ENCODE measurements at places on chromosomes 2 and 18.
A peak's percentile ranks its signal among the peaks of the same experiment; 100 is the strongest.

DNA sequence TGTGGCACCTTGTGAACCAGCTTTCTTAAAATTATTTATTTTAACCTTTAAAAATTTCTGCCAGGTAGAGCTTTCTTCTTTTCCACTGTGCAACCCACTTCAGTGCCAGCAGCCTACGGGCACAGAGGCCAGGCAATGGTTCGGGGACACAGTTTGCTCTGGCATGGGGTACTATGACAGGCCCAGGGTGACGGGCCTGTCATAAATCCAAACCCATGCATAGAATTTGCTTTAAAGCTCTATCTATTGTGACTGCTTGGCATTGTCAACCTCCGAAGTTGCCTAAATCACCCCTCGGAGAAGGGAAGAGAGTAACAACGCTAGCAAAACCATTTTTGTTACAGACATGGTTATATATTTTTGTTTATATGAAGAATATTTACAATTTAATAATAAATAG is 1.5 kb downstream of the ODC1 start:
- DNase-seq: no peak

DNA sequence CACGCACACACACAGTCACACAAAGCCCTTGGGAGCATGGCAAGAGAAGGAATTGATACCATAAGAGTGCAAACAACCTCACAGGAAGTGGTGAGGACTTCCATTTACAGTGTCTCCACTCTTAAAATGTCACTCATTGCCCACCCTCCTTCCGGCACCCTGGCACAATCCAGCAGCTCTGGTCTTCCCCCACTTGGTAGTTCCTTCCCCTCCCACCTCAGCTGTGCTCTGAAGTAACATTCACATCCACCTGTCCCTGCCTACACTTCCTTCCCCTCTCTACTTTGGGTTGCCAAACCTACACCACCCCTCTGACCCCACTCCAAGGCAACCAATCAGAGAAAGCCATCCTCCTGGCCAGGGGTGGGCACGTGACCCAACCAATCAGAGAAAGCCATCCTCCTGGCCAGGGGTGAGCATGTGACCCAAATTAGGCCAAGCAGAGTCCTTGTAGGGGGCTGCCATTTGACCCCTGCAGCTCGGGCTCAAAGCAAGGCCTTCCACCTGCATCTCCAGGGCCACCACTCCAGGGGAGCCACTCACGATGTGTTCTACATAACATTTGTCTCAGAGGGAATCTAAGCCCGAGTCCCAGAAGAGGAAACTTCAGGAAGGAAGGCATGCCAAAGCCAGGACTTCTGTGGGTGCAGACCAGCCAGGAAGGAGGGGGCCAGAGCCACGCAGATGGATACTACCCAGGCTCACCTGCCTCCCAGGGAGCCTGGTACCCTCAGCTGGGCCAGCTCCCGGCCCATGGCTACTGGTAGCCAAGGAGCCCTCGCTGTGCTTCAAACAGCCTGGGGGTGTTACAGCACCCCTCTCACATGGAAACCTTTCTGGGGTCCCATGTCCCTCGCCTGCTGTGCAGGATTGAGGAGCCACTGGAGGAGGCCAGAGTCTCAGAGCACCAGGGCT is 21.2 kb downstream of the CYP26B1 start:
- DNase-seq: peak; percentile 65

GRCh38 chr2:192148241-192148619 is 46.5 kb downstream of the TMEFF2 start:
- DNase-seq: no peak

DNA sequence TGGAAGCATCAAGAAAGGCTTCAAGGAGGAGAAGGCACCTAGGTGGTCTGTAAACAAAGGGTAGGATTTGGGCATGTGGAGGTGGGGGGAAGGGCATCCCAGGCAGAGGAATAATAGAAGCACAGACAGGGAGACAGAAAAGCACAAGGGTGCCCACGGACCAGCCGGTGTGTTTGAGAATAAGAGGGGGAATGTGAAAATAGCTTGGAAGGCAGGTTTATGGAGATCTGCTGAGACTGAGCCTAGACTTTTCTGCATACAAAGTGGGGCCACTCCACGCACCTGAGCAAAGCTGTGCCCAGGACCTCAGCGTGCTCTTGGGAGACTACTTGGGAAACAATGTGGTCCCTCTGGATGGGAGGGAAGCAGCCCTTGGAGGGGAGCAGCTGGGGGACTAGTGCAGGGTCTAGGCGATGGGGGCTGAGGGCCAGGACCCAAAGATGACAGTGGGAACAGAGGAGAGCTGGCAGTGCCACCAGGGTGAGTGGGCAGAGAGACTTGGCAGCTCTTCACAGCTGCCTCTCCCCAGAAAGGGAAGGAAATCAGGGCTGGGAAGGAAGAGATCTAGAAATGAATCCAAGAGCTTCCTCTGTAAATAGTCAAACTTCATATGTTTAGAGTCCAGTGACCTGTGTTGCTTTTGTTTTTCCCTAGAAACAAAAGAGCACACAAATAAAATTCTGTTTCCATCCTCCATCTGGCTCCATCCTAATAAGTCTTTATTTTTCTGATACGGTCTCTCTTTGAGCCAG is 110.7 kb upstream of the SMAD7 start:
- no peak for DNase-seq

DNA sequence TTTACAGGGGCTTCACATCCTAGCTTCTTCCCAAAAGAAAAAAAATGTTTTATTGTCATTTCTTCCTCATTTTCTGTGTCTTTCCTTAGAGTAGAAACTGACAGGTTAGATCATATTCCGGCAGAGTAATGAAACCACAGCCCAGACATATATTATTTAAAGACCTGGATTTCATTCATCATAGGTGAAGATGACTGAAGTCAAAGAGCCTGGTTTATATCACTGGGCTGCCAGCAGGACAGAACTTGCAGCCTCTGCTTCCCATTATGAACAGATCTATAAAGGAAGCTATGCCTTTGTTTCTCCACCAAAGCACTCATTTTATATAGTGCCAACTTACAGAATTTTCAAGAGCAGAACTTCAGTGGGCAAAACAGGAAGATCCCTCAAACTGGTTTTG is 137.9 kb downstream of the METTL4 start:
- no peak for DNase-seq

GRCh38 chr2:169768262-169768995 is 30.2 kb upstream of the SSB start:
- DNase-seq: no peak

- DNase-seq: no peak
Measured at GRCh38 chr2:173160618-173161017, 85.0 kb downstream of the MAP3K20 start.

GRCh38 chr2:101528501-101528900 is 53.6 kb upstream of the RFX8 start:
- no peak for DNase-seq

DNA sequence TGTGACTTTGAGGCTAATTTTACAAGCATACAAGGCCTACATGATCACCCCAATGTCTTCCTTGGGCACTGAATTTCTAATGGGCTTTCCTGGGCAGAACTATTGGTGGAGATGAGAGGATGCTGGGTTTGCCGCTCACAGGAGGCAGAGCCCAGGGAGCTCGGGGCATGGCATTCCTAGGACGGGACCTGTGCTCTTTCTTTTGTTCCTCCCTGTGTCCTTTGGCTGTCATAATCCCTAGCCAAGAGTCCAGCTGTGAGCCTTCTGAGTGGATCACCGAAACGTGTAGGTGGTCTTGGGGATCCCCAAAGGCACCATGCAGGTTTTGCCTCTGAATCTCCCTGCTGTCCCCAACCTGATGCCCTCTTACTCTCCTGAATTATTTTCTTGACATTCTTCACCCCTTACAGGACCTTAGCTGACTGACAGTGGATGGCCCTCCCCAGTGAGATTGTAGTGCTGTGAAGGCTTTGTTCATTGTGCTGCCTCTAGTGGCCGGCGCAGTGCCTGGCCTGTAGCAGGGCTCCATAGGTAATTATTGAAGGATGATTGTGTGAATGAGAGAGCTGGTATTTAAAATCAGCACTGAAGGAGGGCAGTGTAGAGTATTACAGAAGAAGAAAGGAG is 221.9 kb downstream of the ZNF407 start:
- no peak for DNase-seq

DNA sequence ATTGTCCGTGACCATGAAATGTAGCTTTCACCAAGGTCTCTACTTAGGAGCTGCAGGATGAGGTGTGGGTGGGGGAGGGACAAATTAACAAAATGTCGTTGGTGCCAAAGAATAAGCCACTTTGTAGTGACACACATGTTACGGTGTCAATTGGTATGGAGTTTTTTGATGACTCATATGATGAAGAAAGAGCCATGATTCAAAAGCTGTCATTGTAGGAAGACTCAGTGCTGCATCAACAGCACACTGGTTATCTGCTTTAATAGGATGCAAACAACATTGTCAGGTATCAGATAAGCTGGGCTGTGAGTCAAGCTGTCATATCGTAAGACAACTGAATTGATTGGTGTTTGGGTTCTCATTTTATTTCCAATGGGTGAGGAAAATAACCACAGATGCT is 36.6 kb upstream of the BOD1L2 start:
- DNase-seq: no peak

GRCh38 chr2:66509326-66509811 is 74.4 kb downstream of the MEIS1 start:
- DNase-seq: no peak

GRCh38 chr2:9796056-9797010 is 46.9 kb upstream of the TAF1B start:
- DNase-seq: no peak

GRCh38 chr18:80244956-80245730 is 2.2 kb downstream of the PARD6G start:
- DNase-seq: peak; percentile 58

DNA sequence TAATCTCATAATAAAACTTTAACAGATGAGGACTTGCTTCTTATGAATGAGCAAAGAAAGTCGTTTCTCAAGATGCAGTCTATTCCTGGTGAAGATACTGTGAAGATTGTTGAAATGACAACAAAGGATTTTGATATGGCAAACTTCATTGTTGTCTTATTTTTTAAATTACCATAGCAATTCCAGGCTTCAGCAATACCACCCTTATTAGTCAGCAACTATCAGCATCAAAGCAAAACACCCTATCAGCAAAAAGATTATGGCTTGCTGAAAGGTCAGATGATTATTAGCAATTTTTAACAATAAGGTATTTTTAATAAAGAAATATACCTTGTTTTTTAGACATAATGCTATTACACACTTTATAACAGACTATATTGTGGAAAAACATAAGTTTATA is 88.3 kb downstream of the COL5A2 start:
- DNase-seq: no peak

DNA sequence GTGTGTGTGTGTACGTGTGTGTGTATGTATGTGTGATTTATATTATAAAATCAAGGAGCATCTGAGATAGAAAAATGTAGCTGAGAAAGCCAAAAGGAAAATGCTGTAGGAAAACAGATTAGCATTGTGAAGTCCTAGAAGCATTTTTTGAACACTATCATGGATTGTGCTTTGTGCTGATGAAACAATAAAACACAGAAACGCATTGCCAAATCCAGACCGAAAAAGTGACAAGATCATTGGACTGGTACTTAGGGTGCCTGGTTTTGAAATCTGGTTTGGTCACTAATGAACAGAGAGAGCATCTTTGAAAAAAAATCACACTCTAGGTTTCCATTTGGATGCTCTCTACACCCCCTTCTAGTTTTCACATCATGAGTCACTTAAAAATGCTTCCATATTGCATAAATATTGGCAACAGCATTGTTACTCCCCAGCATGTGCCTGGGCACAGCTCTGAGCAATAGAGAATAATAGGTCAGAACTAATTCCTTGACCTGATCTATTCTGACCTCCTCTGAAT is 214.6 kb upstream of the LRRTM1 start:
- no peak for DNase-seq

- DNase-seq: no peak
Measured at GRCh38 chr18:10086458-10087210, 172.8 kb downstream of the VAPA start.

DNA sequence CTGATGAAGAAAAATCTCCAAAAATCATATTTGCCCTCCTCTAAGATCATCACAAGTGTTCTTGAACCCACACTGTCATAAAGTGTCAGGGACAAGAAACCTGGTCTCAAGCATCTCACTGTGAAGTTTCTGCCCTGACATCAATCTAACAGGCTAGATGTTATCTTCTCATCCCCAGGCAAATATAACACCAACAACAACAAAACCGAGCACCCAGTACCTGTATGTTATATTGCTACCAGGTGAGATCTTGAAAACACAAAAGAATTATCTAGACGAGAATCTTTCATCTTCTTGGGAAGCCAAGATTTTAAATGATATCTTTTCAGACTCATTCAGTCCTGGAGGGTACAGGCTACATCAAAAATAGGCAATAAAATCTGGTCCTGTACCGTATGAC is 8.8 kb upstream of the MAP4K3 start:
- no peak for DNase-seq

- DNase-seq: no peak
Measured at GRCh38 chr2:146385031-146385430, 1459.8 kb upstream of the ACVR2A start.

- DNase-seq: peak; percentile 70
Measured at GRCh38 chr2:42846026-42846425, 53.6 kb upstream of the HAAO start.

GRCh38 chr18:76499637-76500340 is 4.7 kb upstream of the ZNF516 start:
- no peak for DNase-seq

- no peak for DNase-seq
Measured at GRCh38 chr2:168593713-168594112, 137.6 kb downstream of the CERS6 start.

DNA sequence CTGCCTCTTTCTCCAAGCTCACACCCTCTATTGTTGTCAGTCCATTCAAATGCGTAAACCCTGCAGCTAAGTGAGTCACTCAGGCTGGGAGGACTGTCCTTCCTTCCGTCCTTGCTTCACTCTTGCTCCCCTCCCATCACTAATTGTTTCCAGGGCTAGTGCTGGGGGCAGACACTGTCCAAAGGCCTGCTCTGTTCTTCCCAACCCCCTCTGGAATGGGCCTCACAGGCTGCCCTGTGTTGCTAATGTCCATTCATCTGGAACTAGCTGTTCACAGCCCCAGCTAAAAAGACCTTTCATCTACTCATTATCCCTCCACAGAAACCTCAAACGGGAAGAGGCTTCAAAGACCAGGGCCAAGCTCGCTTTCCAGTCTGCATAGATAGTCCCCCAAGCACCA is 31.9 kb upstream of the NRP2 start:
- DNase-seq: no peak

DNA sequence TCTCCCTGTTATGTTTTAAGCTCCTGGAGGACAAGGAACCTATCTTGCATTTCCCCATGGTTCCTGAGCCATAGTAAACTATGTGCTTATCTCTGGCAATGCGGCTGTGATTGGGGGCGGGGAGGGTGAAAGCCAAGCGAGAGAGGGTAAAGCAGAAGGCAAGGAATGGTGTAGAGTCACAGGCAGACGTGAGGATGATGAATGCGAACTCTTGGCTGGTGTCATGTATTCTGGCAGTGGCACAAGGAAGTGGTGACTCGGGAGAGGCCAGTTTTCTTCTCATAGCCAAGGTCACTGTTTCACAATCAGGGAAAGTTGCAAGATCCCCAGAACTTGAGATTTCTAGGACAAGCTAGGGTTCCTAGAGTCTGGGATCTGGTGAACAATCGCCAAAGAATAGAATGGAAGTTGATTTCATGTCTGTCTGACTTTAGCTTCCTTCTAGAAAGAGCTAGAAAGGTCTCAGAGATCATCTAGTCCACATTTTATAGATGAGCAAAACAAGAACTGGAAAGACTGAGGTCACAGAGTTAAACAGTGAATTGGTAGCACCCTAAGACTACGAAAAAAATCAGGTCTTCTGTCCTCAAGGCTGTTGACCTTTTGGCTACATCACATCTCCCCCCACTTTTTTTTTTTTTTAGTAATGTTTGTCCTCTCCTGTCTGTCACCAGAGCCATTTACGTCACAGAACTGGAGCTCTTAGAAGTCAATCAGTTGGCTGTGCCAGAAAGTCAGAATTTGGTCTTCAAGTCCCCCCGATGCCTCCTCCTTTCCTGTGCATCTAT is 137.0 kb downstream of the BCL11A start:
- DNase-seq: no peak
